ENCODE measurements at places on chromosomes 12 and 14.

DNA sequence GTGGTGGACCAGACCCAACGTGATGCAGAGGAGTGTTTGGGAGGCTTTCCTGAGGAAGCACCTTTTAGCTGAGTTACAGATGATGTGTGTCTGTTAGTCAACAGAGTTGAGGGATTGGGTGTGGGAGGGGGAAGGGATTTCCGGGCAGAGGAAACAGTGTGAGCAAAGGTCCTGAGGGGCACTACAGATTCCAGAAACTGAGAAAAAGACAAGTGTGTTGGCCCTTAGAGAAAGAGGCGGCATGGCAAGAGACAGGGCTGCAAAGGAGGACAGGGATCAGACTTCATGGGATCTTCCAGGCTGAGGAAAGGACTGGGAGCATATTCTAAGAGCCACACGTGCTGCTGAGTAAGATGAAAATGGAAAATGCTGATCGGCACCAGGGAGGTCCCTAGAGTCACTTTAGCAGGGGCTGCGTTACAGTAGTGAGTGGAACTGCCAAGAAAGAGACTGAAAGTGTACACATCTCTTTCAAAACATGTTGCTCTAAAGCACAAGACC, 9.4 kb upstream of the RPS6KL1 start:
- no peak for DNase-seq

GRCh38 chr14:100712490-100712889, 14.2 kb upstream of the DLK1 start:
- DNase-seq: peak; percentile 59

GRCh38 chr12:1837541-1838204, 17.3 kb downstream of the LRTM2 start:
- peak; percentile 52 for DNase-seq

- DNase-seq: no peak
Measured at GRCh38 chr12:116145451-116145850, 132.0 kb downstream of the MED13L start.

DNA sequence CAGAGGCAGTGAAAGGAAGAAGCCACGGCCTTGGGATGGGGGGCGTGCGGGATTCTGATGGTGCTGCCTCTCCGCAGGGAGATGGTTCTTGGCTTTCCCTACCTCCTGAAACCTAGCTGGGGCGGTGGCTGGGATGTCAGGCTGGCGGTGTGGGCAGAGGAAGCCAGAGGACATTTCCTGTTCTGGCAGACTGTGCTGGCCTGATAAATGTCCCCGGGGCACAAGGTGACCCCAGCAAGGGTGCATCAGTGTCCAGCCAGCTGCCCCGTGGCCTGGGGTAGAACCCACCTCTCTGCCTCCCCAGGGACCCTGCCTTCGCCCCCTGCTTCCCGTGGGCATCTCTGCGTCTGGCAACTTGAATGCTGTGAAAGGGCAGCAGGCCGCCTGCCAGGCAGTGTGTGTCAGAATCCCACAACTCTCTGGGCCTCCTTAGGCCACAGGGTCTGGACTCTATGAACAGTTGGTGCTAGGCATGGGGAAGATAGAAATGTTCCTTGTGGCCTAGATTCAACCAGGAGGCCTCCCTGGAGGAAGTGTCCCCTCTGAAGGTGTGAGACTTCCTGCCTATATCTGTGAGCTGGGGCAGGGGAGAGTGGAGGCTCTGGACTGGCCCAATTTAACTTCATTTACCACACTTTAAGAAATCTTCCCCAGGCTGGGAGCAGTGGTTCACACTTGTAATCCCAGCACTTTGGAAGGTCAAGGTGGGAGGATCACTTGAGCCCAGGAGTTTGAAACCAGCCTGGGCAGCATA, 4.9 kb downstream of the SH2B3 start:
- DNase-seq: no peak

- DNase-seq: no peak
Measured at GRCh38 chr12:39919790-39920189, 186.1 kb downstream of the SLC2A13 start.

- no peak for DNase-seq
Measured at GRCh38 chr12:47808574-47809365, 10.9 kb downstream of the HDAC7 start.

DNA sequence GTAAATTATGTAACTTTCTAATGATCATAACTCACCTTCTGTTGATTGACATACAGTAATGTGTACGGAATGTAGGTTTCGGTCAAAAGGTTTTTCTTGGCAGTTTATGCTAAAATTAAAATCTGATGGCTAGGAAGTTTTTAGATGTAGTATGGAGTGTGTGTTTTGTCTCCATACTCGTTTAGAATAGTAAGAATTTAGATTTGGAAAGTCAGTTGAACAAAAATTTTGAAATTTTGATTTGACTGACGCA, 859 bp downstream of the PALS1 start:
- no peak for DNase-seq

DNA sequence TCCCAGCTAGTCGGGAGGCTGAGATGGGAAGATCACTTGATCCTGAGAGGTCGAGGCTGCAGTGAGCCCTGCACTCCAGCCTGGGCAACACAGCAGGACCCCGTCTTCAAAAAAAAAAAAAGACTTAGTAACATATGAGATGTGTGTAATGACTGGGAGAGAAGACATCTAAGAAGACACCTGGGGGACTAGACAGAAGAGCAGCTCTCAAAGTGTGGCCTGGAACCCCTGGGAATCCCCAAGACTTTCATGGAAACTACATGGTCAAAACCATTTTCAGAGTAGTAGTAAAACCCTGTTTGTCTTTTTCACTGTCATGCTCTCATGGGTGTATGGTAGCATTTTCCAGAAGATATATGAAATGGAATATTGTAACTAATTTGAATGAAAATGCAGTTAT, 45.3 kb downstream of the R3HDM2 start:
- DNase-seq: no peak

DNA sequence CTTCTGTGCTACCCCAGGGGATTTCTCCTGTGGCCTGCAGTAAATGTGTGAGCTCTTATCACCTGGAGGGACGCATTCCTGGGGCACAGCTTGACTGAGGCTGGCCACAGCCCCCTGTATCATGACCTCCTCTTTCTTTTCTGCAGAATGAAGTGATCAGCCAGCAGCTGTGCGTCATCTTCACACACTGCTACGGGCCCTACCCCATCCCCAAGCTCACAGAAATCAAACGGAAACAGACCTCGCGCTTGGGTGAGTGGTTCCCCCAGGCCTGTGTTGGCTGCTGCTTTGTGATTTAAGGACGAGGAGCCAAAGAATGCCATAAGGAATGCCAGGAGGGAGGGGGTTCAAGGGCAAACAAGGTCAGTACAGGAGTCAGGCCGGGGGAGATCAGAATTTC, 50.5 kb upstream of the PWP1 start:
- no peak for DNase-seq

- DNase-seq: no peak
Measured at GRCh38 chr12:3661028-3661427, 91.9 kb downstream of the CRACR2A start.

- DNase-seq: peak; percentile 62
Measured at GRCh38 chr12:53743266-53744129, 8.3 kb downstream of the CISTR start.

GRCh38 chr14:89317051-89317691, 99.9 kb downstream of the FOXN3 start:
- no peak for DNase-seq

- no peak for DNase-seq
Measured at GRCh38 chr14:102320033-102320660, 601 bp downstream of the ZNF839 start.

DNA sequence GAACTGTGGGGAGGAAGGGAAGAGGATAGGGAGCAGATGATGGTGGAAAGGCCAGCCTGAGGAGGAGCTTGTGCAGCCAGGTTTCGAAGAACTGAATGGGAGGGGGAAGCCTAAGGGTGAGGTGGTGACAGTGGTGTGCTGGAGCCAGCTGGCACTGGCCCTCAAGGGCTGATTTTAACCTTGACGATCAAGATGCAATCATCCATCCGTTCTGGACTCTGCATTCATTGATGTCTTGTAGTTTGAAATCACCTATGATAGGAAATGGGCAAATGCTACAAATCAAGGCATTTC, 2.8 kb upstream of the ATG101 start:
- DNase-seq: no peak

GRCh38 chr12:26937443-26937862, 328 bp downstream of the INTS13 start:
- no peak for DNase-seq

- DNase-seq: peak; percentile 100
Measured at GRCh38 chr14:99683619-99684409, at the start of gene CYP46A1. TSS of gene CYP46A1 (plus strand) at chr14:99684298. CDS start at chr14:99684418, 120 bp downstream.

DNA sequence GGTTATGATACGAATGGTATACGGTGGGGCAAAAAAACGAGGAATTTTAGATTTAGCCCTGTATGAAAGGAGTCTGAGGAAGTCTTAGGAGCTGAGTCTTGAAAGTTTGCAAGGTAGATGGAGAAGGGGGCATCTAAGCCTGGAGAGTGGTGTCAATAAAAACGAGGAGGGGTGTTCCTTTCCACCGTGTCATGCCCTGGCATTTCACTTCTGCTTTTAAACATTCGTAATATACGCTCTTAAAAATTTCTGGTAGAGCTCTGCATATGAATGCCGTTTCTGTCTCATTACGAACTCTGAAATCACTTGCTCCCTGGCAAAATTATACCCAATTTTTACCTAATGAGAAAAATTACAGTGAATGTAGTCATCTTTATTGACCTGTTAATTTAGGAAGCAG, 170.2 kb downstream of the ERC1 start:
- DNase-seq: no peak

DNA sequence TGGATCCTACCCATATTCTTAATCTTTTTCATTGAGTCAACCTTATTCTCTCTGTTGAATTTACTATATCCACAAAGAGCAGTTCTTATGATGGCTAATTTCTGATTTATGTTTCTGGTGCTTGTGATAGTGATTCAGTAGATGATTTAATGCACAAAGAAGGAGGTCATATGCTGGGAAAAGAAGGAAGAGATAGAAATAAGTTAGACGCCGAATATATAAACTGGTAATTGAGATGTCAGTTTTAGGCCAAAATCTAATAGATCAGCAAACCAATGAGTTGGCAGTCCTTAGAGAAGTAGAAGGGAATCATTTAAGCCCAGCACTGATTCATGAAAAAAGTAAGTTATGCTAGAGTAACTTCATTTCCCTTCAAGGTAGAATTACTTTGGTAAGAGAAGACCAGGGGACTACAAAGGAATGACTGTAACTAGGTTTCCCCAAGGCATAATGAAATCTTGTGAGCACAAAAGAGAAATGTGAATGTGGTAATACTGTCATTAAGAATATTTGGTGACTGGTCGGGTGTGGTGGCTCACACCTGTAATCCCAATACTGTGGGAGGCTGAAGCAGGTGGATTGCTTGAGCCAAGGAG, 132.4 kb downstream of the TGFB3 start:
- no peak for DNase-seq

GRCh38 chr14:81177225-81177624, 43.5 kb downstream of the GTF2A1 start:
- DNase-seq: no peak

- DNase-seq: no peak
Measured at GRCh38 chr12:18502422-18502968, 235.3 kb downstream of the PLCZ1 start.

- DNase-seq: no peak
Measured at GRCh38 chr12:43826681-43827080, 9.2 kb upstream of the TMEM117 start.

- no peak for DNase-seq
Measured at GRCh38 chr12:45427042-45427441, 211.1 kb downstream of the ANO6 start.

- DNase-seq: no peak
Measured at GRCh38 chr12:91637789-91638624, 455.4 kb upstream of the DCN start.

DNA sequence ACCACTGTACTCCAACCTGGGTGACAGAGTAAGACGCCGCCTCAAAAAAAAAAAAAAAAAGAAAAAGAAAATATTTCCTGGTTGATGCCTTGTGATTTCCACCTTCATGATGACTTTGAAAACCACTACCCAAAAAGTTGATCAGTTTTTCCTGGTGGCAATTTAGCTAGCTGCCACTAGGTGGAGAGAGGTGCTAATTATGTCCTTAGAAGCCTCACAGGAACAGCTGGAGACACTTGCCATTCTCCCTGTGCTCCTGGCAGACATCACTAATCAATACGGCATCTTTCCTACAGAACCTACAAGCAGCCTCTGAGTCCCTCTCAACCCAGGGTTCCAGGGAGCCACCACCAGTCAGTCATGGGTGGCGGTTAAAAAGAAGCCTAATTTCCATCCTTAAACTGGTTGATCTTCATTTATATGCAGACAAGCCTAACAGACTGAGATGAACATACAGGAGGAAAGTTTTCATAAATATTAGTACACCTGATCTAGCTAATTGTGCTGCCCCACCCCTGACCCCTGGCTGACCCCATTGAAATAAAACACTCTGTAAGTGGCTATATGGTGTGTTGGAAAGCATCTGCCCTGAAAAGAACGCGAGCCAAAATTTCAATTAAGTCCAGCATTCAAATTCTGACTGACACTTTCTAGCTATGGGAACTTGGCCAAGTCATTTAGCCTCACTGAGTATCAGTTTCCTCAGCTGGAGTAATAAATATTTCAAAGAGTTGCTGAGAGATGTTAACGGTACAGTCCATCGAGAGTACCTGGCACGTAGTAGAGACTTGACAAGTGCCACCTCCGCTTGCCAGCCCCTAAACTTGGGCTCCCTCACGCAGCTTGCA, 6.2 kb upstream of the OAS1 start:
- peak; percentile 39 for DNase-seq

- peak; percentile 84 for DNase-seq
Measured at GRCh38 chr14:71703477-71703876, 228.8 kb upstream of the RGS6 start.

- DNase-seq: no peak
Measured at GRCh38 chr12:101780599-101780998, 41.3 kb upstream of the SYCP3 start.

- no peak for DNase-seq
Measured at GRCh38 chr12:76546889-76547288, 12.7 kb downstream of the OSBPL8 start.

DNA sequence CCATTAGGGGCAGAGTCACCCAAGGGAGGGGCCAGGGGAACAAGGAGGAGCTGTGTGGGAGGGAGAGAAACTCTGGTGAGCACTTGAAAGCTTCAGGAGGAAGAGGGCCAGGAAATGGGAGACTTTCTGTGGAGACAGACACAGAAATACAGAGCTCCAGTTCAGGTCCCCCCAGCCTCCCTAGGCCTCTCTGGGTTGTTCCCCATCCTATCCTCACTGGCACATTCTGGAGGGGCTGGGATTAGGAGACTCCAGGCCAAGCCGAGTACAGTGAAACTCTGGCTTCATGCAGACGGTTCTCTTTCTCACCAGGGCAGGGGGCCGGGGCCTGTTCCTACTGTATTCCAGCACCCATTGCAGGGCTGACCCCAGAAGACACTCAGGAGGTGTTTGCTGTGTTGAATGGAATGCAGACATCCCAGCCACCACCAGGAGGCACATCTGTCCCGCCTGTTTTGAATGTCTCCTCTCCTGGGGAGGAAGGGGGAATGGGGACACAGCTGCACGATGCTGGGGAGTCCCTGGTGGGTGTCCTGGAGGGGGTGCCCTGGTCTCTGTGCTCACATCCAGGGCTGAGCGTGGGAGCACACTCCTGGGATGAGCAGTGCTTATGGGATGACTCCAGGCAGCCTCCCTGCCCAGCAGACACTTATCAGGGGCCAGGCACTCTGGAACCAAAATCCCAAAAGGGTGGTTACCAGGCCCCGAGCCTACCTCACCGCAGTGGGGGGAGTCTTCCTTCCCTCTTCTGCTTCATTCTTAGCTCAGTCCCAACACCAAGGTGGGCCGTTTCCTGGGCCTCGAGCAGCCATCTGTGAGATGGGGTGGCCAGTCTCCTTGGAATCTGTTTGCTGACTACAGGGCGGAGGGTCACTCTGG, 5.5 kb upstream of the KRT84 start:
- peak; percentile 53 for DNase-seq

GRCh38 chr12:96326628-96327227, 73.5 kb downstream of the CDK17 start:
- DNase-seq: no peak
